ENCODE measurements at places on chromosomes 1 and 21.

- DNase-seq = no peak
Measured at GRCh38 chr1:181141431-181141910, 53.0 kb downstream of the IER5 start.

DNA sequence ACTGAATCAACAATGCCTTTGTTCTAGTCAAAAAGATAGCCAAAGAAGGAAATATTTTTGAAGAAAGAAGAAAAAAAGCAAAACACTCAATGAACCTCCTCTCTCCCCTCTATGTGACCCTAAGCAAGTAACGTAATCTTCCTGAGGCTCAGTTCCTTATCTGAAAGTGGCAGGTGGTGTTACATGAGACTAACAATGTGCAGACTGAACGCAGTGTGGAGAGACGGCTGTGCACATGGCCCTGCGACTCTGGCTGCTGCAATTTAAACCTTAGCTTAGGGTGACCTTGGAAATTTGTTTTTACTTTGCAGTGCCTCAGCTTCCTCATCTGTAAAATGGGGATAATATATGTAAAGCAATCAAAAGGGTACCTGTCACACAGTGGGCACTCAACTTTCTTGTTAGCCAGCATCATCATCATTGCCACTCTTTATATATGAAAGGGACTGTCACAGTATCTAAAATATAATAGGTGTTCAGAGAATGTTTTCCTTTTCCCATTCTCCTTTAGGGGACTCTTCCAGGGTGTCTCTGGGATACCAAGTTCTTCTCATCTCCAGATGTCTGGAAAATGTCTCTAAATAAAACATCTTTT lies 100.1 kb upstream of the JUN start:
- peak; percentile 62 for DNase-seq

DNA sequence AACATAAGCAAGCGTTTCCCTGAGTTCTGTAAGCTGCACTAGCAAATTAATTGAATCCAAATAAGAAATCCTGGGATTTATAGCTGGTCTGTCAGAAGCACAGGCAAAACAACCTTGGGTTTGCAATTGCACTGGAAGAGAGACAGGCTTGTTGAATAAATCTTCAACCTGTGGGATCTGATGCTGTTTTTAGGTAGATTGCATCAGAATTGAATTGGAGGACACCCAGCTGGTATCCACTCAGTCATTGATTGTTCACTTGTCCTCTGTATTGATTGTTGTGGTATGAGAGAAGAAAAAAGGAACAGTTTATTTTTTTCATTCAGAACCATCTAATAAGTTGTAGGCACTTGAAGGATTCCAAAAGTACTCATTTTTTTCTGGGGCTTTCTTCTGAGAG lies 497.4 kb downstream of the SIPA1L2 start:
- no peak for DNase-seq

DNA sequence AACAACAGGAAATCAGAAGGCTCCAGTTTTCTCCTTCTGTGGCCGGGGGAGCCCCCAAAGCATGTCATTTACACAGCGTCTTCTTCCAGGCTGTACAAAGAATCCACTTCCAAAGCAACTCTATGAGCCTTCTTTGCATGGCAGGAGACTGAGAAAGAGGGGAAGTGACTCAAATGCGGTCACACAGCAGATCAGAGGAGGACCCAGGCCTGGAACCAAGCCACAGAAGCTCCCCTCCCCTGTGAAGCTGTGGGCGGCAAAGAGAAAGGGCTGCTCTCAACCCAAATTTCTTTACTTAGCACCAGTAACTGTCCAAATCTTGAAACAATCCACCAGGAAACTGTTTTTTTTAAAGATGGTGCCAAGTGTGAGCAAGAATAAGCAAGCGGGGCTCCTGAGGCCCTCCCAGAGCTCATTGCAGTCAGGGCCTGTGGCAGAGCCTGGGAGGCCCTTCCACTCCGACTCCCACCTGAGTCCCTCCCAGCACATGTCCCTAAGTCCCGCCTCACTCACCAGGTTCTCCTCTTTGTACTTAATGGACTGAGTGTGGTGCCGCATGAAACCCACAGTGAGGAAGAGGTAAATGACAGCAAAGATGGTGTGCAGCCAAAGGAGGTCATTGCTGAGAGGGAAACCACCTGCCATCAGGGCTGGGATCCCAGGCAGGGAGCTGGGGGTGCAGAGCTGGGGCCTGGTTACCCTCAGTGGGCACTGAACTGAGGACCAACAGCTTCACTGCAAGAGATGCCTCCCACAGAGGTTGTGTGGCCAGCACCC lies 15.9 kb downstream of the TMEM63A start:
- DNase-seq = no peak

DNA sequence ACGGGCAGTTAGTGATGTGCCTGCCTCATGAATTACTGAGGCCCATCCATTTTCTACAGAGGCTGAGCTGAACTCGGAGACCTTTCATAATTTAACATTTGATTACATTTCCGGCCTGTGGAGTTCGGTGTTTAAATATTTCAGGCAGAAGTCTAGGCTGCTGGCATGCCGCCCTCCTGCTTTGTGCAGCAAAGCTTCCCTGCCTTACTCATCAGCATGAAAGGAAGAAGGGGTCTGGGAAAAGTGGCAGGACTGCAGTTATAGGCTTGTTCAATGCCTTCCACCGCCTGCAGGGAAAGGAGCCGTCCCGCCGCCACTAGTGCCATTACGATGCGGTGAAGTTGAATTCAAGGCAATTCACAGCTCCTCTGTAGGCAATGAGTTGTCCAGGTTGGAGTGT lies 527.9 kb downstream of the NPHP4 start:
- DNase-seq = no peak

DNA sequence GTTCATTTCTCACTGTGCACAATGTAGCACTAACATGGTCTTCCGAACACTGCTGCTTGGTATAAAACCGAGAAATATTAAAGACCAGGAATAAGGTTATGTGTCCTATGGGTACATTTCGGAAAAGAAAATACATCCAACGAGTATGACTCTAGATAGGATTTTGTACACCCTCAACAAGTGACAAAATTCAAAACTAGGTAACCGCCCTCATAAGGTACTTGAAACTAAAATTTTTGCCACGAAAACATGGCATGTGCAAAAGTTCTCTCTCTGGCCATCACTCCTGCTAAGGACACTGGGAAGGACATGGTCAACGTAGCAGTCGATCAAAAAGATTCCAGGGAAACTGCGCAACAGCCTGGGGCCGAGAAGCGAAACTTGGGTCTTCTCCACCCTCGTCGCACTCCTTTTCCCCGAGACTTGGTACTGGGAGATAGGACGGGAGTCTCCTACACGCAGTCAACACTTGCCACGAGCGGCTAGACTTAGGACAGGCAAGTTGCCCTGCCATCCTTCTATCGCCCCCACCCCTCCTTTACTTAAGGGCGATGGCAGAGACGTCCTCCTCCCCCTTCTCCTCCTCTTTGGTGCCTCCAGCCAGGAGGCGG lies 338 bp upstream of the TOR1AIP1 start:
- DNase-seq = peak; percentile 73

GRCh38 chr1:171245458-171246064 lies 2.7 kb upstream of the FMO1 start:
- DNase-seq = no peak

DNA sequence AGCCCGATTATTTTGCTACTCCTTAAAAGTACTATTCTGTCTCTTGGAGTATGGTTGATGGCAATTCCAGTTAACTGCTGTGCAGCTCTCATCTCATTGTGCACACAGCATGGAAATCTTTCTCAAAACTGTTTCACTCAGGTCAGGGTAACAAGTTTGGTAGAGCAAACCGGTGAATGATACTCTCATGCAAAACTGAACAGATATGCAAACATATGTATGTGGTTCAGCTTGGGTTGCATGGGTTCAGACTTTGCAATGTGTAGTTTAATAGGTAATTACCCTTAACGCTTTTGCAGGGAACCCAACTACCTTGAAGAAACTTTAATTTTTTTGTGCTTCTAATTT lies 2.2 kb downstream of the GADD45A start:
- no peak for DNase-seq

- DNase-seq = no peak
Measured at GRCh38 chr1:65762081-65762862, 30.4 kb upstream of the PDE4B start.

DNA sequence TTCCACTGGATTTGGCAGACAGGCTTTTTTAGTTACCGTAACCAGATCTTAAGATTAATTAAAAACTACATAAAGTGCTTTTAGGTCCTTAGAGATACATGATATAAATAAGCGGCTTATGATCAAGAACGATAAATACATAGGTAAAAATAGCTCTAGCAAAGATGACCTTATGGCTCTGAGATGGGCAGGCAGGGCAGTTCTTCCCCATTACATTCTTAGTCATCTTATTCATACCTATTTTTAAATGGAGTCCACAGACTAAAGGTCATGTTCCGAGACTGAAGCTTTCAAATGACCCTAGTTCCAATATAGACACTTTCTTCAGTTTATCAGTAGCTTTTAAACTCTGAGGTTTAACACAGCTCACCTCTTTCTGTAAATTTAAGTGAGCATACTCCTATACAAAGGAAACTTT lies 4.3 kb downstream of the MCL1 start:
- DNase-seq = no peak

GRCh38 chr1:164518692-164519332 lies 40.2 kb upstream of the PBX1 start:
- DNase-seq = no peak

GRCh38 chr1:150165622-150166612 lies 16.2 kb downstream of the PLEKHO1 start:
- peak; percentile 20 for DNase-seq

DNA sequence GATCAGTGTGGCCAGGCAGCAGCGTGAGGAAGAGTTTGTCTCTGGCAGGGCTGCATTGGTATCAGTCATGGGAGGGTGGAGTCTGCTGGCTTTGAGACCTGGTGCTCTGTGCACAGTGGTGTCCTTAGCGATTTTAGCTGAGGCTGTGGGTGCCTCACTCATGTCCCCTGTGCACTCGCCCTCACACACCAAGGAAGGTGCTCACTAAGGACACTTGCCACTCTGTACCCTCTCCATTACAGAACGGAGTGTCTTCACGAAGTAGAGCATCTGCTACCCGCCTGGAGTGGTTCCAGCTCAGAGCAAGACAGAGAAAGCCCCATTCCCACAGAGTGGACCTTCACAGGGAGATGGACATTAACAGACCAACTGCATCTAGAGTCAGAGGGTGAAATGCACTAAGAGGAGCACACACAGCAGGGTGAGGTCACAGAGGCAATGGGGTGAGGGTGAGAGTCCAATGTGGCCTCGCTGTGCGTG lies 117.9 kb downstream of the MATN1 start:
- no peak for DNase-seq
